C1 segment of cervical spinal cord (tissue), 14 donors: ENCODE measurements at places on chromosomes 2 and 18.

DNA sequence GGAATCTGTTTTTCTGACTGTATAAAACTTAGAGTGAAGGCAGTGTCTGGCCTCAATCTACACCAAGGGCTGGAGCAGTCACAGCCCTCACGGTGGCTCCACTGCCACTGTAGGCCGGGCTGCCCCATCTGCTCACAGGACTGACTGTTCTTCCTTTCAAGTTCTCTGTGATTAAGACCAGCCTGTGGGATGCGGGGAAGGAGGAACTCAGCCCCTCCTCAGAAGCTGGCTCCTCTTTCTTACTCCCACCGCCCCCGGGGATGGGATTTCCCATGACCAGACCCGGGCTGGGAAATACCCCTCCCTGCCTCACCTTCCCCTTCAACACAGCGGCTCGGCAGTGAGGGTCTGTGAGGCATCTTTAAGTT lies 106.0 kb downstream of the COPS8 start:
- DNase-seq = no peak

DNA sequence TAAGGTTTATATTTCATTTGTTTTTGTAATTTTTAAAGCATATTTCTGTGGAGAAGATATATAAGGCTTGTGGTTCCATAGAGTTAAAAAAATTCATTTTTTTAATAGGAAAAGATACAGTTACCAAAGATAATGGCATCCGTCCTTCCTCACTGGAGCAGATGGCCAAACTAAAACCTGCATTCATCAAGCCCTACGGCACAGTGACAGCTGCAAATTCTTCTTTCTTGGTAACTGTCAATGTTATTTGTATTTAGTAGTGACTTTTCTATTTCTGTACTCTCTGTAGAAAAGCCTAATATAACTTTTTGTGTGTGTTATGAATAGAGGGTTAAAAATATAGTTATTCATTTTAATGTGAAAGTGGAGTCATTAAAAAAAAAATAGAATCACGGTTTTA lies 35.1 kb downstream of the HADHB start:
- DNase-seq = no peak

GRCh38 chr2:18791172-18791797 lies 201.9 kb upstream of the NT5C1B start:
- no peak for DNase-seq

GRCh38 chr2:128301021-128301420 lies 17.6 kb downstream of the HS6ST1 start:
- DNase-seq = no peak

DNA sequence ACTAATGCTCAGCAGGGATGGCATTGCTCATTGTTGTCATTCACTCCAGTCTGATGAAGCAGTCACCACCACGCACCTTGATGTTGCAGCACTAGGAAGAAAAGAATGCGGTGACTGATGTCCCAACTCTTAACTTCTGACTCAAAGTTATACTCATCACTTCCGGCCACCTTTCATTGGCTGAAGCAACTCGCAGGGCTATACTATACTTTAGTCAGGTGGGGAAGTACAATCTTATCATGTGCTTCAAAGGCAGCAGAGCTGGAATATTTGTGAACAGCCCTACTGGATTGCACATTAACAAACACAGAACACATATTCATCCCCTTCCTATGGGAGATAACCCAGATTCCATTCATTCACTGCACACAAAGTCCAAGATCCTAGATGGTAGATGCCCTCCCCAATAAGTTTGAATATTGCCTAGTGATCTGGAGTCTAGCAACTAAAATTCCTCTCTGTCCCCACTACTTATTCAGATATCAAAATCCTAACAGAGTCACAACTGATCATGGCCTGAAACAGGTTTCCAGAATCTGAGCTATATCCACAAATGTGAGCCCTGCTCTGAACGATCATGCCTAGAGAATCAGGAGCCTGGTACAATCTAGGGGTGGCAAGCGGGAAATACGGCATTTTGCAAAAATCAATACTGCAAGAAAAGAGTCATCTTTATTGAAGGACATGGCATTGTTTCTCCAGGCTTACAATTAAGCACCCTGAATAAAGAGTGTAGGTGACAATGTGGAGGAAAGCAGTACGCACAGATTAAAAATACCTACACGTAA lies 3.4 kb upstream of the SPATS2L start:
- no peak for DNase-seq

- no peak for DNase-seq
These were observed 69.5 kb downstream of the COPS8 start for GRCh38 chr2:237154884-237155851.

- DNase-seq = no peak
These were observed 147.8 kb downstream of the EN1 start for GRCh38 chr2:118699447-118700175.

DNA sequence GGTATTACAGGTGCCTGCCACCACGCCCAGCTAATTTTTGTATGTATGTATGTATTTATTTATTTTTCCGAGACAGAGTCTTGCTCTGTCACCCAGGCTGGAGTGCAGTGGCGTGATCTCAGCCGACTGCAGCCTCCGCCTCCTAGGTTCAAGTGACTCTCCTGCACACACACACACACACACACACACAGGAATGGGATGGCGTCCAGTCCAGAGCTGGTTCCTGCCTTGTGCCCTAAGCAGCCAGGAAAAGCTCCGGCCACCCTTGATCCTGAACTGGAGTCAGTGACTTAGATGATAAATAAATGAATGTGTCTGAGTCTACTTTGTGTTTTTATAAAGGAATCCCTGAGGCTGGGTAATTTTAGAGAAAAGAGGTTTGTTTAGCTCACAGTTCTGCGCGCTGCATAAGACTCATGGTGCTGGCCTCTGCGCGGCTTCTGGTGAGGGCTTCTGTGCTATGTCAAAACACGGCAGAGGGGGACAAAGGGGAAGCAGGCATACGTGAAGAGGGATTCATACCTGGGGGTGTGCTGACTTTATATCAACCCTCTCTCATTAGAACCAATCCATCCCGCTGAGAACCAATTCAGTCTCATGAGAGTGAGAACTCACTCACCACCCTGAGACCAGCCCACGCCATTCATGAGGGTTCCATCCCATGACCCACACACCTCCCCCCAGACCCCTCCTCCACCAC lies 59.7 kb upstream of the PHLPP1 start:
- DNase-seq = no peak

DNA sequence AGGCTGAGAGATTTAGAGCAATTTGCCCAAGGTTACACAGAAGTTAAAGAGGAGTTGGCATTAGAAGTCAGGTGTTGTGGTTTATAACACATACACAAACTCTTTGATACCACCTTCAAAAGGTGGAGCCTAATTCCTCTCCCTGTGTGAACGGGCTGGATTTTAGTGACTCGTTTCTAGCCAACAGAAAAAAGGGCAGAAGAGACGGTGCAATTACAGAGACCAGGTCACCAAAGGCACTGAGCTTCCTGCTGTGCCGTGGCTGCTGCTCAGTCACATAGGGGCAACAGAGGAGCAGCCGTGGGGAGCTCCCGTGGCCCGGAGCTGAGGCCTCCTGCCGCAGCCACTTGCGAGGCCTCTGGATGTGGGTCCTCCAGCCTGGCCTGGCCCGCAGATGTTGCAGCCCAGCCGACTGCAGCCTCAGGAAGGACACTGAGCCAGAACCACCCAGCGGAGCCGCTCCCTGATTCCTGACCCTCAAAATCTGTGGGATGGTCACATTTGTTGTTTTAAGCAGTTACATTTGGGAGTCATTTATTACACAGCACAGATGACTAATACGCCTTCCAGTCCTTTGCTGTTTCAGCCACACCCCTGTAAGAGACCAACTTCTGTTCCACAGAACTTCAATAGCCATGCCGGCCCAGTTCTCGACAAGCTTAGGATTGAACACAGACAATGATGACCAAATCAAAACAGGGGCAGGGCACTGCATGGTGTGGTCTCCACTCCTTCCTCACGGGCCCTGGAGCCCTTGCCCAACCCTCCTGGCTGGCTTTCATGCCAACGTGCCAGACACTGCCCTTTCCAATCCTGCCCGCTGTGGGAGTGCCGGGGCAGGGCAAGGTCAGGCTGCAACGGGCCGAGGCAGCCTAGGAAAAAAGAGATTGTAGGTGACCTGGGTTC lies 17.1 kb downstream of the EDAR start:
- no peak for DNase-seq

DNA sequence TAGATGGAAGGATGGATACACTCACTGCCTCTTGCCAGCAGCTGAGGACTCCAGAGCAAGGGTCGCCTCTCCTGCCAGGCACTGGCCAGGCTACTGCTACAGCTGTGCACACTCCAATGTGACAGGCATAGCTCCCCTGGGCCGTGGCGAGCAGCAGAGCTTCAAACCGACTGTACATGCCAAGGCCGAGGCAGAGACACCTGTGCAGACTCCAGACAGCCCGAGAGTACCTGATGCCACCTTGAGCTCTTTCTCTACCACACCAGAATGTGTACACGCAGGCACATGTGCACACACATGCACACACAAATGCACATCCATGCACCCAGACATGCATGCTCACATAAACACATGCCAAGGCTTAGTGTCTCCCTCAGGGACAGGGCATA lies 508.3 kb upstream of the MYT1L start:
- no peak for DNase-seq

DNA sequence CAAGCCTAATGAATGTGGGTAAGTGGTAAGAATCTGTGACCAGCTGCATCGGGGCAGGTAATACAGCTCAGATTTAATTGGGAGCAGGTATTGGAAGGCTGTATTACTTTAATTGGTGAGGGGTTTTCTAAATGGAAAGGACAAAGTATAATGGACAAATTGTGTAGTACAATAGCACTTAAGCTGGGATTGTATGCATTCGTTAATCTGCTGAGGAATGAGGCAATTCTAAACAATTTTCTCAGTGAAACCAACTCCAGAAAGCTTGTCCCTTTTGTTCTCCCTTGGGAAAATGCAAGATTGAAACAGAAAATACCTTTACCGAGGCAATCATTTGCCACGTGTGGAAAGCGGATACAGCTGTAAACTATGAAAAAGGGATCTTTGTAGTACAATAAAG lies 801.6 kb upstream of the POU3F3 start:
- DNase-seq = no peak

- no peak for DNase-seq
These were observed 3.2 kb upstream of the VAPA start for GRCh38 chr18:9910661-9911060.

- DNase-seq = no peak
These were observed 34.7 kb downstream of the TTR start for GRCh38 chr18:31626409-31626808.

GRCh38 chr18:3604498-3605408 lies 154.8 kb downstream of the TGIF1 start:
- DNase-seq = no peak

DNA sequence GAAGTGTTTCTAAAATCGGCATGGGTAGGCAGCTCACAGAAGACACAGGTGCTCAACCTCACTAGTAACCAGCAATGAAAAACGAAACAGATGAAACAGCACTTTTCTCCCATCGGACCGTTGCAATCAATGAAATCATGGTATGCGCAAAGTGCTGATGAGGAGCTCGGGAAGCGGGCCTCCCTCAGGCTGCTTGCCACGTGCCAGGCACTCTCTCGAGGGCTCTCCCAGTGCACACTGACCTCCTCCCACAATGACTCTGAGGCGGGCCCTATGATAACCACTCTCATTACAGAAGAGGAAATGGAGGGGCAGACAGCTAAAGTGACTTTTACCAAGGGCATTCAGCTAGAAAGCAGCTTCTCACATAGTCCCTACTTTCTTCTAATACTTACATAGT lies 3.8 kb upstream of the ANKRD23 start:
- DNase-seq = no peak

GRCh38 chr2:195579776-195580555 lies 77.1 kb upstream of the SLC39A10 start:
- no peak for DNase-seq

GRCh38 chr18:47113796-47114540 lies 36.3 kb downstream of the HDHD2 start:
- DNase-seq = no peak

DNA sequence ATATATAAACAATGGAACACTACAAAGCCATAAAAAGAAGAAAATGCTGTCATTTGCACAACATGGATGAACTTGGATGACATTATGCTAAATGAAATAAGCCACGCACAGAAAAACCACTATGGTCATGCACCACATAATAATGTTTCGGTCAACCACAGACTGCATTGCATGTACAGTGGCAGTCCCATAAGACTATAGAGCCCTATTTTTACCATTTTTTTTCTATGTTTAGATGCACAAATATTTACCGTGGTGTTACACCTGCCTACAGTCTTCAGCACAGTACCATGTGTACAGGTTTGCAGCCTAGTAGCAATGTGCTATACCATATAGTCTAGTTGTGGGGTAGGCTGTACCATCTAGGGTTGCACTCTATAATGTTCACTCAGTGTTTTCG lies 476.1 kb downstream of the DLGAP1 start:
- no peak for DNase-seq

- peak; percentile 23 for DNase-seq
These were observed 32.3 kb downstream of the DNMT3A start for GRCh38 chr2:25309402-25309801.

DNA sequence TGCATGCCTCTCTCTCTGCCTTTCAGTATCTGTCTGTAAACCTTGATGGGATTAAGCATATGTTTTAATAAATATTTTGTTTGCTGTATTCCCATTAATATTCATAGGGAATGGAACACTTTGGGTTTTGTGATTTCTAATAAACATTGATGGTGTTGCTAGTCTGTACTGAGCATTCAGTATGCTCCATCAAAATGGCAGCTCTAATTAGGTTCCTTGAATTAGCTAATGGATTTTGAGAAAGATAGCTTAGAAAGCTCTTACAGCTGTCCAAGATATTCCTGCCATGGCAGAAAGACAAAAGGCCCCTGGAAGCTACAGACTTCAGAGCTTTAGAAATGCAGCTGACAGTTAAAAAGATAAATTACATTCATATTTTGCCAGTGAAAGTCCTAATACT lies 199.2 kb upstream of the NRP2 start:
- DNase-seq = no peak

DNA sequence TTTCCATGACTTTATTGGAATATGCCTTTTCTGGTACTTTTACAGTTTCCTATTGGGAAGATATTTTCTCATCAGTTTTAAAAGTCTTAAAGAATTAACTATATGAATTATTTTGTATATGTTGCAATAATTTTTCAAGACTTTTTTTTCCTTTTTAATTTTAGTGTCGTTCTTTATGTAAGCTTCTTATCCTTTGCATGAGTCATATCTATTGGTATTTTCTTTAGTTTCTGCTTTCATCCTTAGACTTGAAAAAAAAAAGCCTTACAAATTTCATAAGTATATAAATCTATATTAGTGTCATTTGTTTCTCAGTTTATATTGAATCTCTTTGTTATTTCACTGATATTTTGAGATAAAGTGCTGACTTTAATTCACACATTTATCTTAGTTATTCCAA lies 94.9 kb downstream of the DSEL start:
- DNase-seq = no peak

DNA sequence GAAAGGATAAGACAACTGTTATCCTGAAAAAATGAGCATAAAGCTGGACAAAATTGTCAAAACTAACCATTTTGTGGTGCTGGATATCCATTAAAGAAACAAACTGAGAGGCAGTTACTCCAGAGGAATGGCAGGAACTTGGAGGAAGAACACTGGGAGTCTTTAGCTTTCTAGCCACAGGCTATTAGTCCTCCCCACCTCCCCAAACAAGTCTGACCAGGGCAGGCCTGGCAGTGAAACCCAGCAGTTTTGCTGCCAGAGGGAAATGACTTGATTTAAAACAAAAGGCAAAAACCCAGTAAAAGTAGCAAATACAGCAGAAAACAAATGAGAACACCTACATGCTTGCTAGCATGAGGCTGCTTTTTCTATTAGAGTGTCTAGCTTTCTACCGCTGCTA lies 34.9 kb downstream of the OSBPL1A start:
- DNase-seq = no peak
